Left cardiac atrium (tissue), 4 donors: ENCODE measurements at places on chromosomes 12 and 14. TPM values are rescaled to one million over a fixed set of nuclear protein-coding genes. Genes with fewer than 3 reads are reported as not detected.

DNA sequence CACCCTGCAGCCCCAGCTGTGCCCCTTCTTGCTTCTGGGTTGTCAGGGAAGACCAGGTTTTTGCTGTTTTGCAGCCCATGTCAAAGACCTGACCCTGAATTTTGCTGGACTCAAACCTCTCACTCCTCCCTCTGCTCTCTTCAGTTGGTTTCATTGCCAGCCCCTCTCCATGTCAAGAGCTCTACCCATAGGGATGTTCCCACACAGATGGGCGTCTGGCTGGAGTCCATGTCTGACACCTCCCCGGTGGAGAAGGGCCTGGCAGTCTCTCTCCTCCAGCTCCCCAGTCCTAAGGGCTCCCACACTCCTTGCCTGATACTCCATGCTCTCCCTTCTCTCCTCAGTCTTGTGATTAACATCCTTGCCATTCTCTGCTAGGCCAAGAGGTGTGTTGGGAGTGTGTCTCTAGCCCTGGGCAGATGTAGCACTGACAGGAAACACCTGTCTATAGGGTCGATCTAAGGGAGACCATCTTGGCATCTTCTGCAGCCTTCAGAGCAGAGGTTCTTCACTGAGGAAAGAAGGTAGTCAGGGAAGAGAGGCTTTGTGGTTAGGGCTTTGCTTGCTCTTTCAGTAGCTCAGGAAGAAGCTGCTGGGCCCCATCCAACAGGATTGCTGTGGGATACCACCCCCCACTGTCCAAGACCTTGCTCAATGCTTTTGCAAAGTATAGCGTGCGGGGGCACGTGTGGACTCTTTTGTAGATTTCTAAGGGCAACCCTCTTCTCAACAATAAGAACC is 4.7 kb downstream of the ASIC1 start:
- DNase-seq, result no peak

DNA sequence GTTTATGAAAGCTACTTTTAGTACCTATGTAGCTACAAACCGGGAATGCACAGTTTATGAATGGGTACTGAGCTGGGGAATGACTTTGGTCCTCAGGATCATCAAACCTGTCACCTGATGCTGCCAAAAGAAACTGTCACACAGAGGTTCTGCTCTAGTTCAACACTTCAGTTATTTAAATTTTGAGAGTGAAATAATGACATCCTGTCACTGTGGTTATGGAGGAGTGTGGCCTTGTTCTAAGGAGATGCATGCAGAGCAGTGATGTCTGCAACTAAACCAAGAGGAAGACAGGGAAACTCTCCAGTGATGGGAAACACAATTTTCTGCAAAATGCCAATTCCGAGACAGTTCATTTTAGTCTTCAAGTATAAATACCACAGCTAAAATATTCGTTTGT is 4.8 kb upstream of the AEBP2 start:
- no peak for DNase-seq

DNA sequence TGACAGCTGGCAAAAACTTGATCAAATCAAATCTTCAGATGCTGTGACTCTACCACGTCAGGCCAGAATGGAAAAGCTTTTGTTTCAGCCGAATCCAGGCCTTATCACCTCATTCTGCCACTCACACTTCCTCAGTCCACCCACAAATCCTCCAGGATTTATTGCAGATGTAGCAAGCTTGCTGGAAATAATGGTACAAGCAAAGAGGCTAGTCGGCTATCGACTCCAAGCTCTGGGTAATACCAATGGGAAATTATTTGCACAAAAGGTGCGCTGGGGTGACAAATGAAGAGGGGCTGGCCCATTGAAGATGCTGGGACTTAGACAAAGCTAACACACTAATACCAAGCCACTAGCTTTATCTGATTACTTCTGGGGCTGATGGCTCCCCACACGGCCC is 250.5 kb downstream of the ASCL1 start:
- DNase-seq, result no peak

- no peak for DNase-seq
These were observed 22.2 kb upstream of the HDAC7 start for GRCh38 chr12:47841910-47842309.

GRCh38 chr12:123095078-123095881 is 55.6 kb downstream of the PITPNM2 start:
- no peak for DNase-seq

DNA sequence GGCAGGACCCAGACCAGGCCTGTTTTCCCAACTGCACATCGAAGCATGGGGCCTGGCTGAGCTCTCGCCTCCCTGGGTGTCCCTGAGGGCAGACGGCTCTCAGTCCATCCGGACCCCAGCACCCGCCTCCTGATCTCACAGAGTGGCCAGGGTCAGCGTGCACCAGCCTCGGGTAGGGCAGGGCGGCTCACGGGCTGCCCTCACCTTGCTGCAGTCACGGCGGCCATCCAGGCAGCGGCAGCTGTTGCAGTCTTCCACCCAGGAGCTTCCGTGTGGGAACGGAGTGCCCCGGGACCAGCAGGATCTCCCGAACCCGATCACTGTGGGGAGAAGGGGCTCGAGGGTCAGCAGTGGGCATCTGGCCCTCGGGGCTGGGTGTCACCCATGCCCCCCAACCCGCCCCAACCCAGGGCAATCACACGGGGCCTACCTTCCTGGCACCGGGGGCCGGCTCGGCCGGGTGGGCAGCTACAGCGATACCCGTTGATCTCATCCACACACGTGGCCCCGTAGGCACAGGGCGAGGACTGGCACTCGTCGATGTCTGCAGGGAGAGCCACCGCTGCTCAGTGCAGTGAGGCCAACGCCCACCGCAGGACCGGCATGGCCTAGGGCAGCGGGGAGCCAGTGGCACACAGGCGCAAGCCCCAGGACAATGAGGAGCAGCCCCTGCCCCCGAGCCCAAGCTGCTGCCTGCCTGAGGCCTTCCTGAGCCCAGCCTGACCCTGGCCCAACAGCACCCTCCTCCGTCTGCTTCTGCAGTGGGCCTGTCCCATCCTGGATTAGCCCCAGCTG is 22.2 kb downstream of the JAG2 start:
- peak; percentile 14 for DNase-seq

- no peak for DNase-seq
These were observed 4.2 kb downstream of the SLC15A4 start for GRCh38 chr12:128819293-128820144.

GRCh38 chr14:87443787-87444186 is 549.2 kb downstream of the GALC start:
- no peak for DNase-seq

DNA sequence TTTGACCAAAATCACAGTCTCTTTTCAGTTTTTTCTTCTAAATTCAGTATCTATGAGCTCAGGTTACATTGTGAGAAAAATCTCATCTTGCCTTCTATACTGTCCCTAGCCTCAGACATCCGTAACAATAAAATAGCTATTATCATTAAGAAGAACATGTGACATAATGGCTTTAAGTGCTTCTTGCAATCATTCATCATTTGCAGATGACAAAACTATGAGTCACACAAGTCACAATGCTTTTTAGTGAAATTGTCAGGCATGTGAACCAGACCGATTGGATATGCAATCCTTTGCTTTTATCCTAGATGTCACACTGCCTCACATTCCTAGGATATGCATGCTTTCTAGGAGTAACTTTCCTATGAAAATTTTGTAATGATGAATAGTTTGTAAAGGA is 313.1 kb downstream of the SLC6A15 start:
- DNase-seq, result no peak

DNA sequence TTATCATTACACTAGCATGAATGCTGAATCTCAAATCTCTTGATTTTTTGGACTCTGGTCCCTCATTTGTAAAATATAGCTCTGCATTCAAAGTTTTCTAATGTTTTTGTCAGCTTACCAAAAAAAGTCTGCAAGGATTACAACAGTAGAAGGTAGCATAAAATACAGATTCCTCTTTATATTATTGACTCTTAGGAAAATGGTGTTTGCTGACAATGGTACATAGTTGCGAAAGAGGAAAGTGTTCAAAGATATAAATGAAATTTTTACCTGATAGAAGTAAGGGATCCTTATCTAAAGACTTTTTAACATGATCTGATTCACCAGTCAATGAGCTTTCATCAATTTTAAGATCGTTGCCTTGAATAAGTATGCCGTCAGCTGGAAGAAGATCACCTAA is 74.1 kb downstream of the ATP2B1 start:
- DNase-seq, result no peak

The SAV1 gene
- total RNA-seq, result 23.4 TPM
